ENCODE measurements at places on chromosomes 5 and 9.

- DNase-seq, result no peak
These were observed 22.8 kb upstream of the COL27A1 start for GRCh38 chr9:114132550-114132918.

GRCh38 chr5:57696389-57696769, 213.8 kb upstream of the ACTBL2 start:
- DNase-seq, result no peak

GRCh38 chr9:28598408-28598807, 1025.1 kb upstream of the C9orf72 start:
- DNase-seq, result no peak

- DNase-seq, result no peak
These were observed 605 bp upstream of the DNLZ start for GRCh38 chr9:136363949-136364748.

DNA sequence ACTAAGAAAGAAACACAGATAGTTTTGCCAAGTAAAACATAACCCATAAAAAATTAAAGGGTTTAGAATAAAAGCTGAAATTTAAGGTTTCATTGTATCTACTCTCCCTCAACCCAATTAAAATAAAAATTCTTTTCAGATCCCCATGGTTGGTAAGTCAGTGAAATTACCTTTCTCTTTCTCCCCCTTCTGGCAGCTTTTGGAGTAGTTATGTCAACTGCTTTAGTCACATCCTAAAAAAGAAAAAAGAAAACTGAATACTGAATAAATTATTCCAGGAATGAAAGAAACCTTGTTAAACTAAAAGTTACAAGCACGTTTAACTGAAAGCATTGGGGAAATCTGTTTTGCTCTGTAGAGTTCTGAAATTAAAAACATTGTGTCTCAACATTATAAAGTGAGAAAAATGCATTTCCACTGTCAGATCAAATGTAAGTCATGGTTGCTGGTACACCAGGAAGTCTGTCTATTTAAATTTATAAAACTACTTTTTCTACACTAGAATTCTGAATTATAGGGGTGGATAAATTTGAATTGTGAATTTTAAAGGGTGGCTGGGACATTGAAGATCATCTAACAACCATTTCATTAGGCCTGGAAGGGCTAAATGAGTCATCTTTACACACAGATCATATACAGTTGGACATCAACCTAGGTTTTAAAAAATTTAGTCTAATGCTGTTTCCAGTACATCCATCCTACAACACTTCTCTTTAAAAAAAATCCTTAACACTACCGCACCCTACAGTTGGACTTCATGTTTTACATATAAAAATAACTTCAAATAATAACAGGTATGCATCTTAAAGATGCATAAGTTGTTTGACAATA, 24.7 kb downstream of the PSIP1 start:
- DNase-seq, result no peak

DNA sequence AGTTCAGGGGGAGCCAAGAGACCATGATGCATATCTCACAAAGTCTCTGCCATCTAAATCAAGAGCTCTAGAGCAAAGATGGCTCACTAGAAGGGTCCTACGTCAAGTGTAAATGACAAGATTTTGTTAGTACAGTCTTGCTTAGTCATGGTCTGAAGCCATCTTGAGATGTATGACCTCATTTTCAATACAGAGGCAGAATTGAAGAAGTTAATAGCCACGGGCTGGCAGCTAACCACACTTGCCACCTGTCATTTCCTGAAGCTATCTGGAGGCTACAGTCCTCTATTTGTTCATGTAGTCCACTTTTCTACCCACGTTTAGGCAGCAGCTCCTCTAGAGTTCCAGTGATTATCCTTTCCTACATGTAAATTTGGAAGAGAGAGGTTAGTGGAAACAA, 231.7 kb upstream of the CDH12 start:
- no peak for DNase-seq

- no peak for DNase-seq
These were observed 44.4 kb downstream of the PHAX start for GRCh38 chr5:126645132-126645531.

Measured in fibroblast of skin of left biceps (primary cell).